ENCODE measurements at places on chromosomes 6 and 20.

- no peak for DNase-seq
Measured at GRCh38 chr6:98777762-98778161, 56.6 kb upstream of the POU3F2 start.

DNA sequence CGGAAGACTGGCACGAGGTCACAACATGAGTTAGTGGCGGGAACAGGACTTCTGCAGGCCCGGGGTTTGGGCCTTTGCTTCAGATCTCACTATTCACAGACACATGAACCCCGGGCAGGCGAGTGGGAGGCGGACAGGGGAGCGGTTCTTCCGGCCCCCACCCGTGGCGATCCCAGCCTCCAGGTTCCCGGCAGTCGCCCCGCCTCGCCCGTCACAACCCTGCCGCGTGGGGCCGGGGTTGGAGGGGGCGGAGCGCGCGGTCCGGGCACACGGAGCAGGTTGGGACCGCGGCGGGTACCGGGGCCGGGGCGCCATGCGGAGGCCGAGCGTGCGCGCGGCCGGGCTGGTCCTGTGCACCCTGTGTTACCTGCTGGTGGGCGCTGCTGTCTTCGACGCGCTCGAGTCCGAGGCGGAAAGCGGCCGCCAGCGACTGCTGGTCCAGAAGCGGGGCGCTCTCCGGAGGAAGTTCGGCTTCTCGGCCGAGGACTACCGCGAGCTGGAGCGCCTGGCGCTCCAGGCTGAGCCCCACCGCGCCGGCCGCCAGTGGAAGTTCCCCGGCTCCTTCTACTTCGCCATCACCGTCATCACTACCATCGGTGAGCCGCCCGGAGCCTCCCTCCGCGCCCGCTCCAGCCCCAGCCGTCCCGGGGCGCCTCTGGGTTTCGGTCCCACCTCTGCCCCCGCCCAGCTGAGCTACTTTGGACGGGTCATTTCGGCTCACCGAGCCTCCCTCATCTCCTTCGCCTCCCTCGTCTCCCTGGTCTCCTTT is at the start of gene KCNK15:
Gene KCNK15, plus strand, starts transcription at position 268 of the 769 bp plus-strand sequence. Its CDS starts 46 bp downstream, at position 314.
- DNase-seq = no peak

GRCh38 chr6:51352506-51353029 is 533.9 kb downstream of the TFAP2B start:
- no peak for DNase-seq

DNA sequence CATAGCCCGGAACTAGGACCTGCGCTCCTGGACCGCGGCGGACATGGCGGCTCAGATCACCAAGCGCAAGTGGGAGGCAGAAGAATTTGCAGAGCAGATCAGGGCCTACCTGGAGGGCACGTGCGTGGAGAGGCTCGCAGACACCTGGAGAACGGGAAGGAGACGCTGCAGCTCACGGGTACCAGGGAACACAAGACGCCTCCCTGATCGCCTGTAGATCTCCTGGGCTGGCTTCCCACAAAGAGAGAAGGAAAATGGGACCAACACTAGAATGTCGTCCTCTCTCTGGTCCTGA is 15.1 kb upstream of the HLA-A start:
- no peak for DNase-seq

DNA sequence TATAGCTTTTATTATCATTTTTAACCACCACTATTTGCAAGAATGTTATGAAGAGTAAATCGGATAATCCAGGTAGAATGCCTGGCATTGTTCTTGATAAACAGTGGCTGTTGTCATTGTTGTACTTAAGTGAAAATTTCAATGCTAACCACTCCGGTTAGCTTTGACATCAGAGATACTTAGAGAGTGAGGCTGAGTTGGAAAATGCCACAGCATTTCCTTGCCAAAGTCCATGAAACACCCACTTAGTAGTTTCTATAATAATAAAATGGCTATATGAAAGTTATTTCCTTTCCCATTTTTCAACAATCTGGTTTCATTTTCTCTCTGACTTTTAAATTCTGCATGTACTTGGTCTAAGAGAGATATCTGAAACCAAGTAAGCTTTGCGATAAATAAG is 132.0 kb downstream of the CDK19 start:
- no peak for DNase-seq

DNA sequence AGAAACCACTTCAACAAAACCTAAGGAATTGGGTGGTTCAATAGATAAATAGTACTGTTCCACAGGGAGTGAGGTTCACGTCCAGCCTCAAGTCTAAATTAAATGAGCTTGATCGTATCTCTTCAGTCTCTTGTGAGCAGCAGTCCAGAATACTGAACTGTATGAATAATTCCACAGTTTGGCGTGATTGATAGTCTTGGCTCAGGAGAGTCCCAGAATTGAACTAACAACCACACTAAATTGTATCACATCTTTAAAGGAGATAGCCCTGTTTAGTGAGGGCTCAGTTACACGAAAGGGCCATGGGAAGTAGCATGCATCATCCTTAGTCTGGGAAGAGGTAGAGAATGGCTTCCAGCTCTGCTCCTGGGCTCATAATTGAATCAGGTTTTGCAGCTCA is 224.6 kb downstream of the PACRG start:
- DNase-seq = no peak

- no peak for DNase-seq
Measured at GRCh38 chr6:42383421-42384205, 68.1 kb downstream of the TRERF1 start.

- DNase-seq = no peak
Measured at GRCh38 chr20:51529758-51530157, 12.8 kb downstream of the NFATC2 start.

GRCh38 chr20:46550461-46550860 is at the start of gene OCSTAMP:
Gene OCSTAMP (minus strand): TSS chr20:46550654. CDS start chr20:46550560, 94 bp downstream.
- DNase-seq = no peak

GRCh38 chr6:4849226-4850022 is 73.2 kb downstream of the CDYL start:
- DNase-seq = no peak

- DNase-seq = no peak
Measured at GRCh38 chr6:42454428-42454791, 2.7 kb upstream of the TRERF1 start.

GRCh38 chr20:24773751-24774201 is 175.3 kb upstream of the CST7 start:
- no peak for DNase-seq

DNA sequence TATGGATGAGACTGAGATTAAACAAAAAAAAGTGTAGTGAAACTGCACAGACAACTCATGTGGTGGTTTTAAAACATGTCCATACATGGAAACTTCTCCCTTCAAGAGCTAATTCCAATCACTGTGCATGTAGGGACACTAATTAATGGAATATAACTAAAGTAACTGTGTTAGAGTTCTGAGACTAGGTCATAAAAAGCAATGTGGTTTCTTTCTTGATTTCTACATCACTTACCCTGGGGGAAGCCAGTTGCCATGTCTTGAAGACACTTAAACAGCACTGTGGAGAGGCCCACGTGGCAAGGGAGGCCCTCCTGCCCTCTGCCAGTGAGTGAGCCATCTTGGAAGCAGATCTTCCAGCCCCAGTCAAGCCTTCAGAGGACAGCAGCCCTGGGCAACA is 118.2 kb upstream of the DST start:
- DNase-seq = no peak

DNA sequence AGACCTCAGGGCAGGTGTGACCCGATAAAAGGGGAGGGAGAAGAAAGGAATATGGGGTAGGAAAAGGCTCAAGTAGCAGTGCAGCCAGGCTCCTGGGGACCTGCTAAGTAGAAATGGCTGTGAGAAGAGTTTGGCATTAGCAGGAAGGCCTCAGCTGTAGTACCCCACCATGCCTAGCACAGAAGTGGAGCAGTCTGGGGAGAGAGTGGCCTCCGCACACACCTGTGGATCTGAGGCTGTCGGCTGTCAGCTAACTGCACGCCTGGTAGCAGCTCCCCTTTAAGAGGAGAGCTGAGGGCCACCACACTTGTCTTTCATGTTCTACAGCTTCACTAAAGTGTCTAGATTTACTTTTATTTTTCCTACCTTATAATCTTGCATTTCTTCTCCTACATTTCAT is 24.6 kb downstream of the PDE7B start:
- no peak for DNase-seq

- DNase-seq = no peak
Measured at GRCh38 chr20:23570178-23570760, 2.0 kb upstream of the CST9L start.

DNA sequence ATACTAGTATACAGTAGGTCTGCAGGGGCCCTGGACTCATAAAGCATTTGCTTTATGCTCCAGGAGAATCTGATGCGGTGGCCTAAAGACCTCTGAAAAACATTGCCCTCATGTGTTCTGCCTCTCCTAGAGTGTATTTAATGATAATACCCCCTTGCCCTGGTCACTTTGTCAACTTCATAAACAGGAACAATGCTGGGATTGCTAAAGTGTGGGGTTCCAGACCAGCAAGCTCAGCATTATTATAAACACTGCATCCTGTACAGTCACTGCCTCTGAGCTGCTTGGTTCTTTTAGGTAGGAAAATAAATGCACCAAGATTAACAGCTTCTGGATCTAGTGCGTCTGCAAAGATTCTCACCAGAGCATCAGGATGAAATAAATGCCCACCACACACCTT is 12.2 kb downstream of the TREM1 start:
- DNase-seq = no peak

DNA sequence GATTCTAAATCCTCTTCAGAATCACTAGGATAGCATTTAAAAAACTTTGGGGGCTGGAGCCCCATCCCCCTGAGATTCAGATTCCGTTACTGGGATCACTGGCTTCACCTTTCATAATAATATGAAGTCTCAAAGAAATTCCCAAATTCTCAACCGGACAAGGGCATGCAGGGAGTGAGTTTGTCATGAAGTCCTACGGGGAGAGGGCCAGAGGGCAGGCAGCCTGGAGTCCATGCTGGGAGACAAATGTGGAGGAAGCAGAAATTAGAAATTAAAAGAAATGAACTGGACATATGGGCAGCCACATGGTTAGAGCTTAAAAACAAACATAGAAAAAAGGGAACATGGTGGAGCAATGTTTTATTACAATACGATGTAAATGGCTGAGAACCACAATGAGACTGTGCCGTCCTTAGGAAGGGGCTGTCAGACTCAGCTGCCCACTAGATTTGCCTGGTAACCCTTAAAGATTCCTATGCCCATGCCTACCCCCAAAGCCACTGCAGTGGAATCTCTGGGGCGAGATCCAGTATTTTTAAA is 142.6 kb downstream of the CEBPB start:
- DNase-seq = no peak

DNA sequence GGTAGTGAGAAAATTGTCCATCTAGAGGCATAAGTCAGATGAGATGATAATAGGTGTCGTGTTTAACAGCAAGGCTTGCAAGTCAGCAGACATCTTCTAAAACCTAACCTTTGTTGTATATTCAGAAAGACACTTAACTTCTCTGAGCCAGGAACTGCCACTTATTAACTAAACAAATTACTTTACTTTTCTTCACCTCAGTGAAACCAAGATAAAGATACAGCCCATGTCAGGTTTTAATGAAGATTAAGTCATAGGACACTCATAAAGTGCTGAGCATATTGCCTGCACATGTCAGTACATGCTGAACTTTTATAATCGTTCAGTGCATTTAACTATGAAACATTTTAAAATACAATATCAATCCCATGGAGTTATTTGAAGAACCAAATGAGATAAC is 286.8 kb downstream of the NKAIN2 start:
- DNase-seq = no peak

GRCh38 chr6:56795466-56796195 is 152.9 kb upstream of the DST start:
- DNase-seq = no peak

DNA sequence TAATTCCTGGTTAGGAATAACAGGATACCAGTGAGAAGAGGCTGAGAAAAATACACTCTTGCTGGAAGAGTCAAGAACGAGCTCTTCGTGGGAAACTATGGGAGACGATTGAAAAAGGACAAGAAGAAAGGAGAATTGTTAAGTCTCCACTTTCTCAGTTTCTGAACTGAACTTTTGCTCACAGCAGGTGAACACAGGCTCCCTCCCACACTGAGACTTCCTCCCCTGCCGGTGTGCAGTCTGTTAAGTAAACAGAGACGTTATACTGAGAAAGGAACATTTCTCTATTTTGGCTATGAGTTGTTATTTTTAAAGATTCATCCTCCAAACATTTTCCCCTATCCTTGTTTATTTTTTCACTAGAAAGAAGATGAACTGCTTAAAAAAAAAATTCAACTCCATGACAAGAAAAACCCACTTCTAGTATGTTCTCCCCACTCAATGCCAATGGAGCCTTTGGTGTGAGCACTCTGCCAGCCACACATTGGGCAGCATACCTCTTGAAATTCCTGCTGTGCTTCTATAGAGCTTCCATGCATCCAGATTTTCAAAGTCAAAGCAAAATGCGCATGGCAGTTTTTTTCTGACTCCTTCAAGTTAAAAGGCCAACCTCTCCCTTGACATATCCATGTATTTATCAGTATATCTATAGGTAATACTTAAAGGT is 250.5 kb downstream of the ESR1 start:
- no peak for DNase-seq

DNA sequence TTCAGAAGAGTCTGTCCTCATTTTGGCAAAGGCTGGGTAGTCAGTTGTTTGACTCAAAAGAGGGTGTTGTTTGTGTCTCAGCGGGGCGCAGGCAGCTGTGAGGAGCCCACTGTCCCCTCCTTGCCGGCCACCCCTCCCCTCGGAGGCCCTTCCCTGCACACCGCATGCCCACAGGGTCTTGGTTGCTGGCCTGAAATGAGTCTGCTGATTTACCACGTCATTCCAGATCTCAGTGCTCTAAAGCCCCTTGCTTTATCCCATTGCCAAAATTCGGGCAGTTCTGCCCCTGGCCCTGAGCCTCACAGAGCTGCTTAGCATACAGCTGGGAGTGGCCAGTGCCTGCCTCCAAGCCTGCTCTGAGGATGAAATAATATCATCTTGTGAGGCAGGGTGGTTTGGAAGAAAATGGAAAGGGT is 220.7 kb downstream of the UST start:
- peak; percentile 75 for DNase-seq

- DNase-seq = no peak
Measured at GRCh38 chr6:50939931-50940330, 121.3 kb downstream of the TFAP2B start.

DNA sequence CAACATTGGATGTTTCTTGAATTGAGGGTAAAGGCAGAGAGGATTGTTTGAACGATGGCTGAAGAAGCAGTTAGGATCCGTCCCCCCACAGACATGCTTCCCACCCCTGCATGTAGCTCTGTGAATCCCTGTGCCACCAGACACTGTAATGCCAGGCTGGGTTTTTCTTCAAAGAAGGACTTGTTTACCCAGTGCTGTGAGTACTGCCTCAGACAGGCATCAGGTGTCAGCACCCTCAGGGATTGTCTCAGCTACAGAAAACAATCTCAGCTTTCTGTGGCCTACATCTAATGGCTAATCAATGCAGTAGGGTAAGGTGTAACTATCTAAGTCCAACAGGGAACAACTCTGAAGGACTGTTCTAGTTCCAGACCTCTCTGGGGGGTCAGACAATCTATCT is 853.0 kb upstream of the EPHA7 start:
- DNase-seq = no peak

All from COR-L47 (cell line).